ENCODE measurements at places on chromosomes 11 and 22.

GRCh38 chr11:64758330-64759079 is 1.3 kb downstream of the PYGM start:
- DNase-seq, result no peak

- DNase-seq, result no peak
Observed at GRCh38 chr11:44818110-44818509, 91.3 kb downstream of the TSPAN18 start.

DNA sequence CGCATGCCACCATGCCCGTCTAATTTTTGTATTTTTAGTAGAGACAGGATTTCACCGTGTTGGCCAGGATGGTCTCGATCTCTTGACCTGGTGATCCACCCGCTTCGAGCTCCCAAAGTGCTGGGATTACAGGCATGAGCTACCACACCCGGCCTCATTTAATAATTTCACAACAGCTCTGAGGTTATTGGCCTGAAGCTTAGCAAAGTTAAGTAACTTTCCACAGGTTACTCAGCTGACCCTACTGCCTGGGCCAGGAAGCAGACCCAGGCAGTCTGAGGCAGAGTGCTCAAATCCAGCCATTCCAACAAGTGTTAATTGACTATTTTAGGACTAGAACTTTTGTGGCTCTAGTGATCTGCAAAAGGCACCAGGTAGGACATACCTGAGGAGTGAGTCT is 52.2 kb upstream of the L3MBTL2 start:
- no peak for DNase-seq

GRCh38 chr22:26556904-26557303 is 33.0 kb downstream of the TPST2 start:
- no peak for DNase-seq

GRCh38 chr11:105189581-105189980 is 50.0 kb upstream of the CARD18 start:
- DNase-seq, result no peak

GRCh38 chr11:116375221-116375620 is 397.6 kb downstream of the BUD13 start:
- peak; percentile 18 for DNase-seq

- no peak for DNase-seq
Observed at GRCh38 chr11:35955636-35956035, 11.8 kb downstream of the LDLRAD3 start.

DNA sequence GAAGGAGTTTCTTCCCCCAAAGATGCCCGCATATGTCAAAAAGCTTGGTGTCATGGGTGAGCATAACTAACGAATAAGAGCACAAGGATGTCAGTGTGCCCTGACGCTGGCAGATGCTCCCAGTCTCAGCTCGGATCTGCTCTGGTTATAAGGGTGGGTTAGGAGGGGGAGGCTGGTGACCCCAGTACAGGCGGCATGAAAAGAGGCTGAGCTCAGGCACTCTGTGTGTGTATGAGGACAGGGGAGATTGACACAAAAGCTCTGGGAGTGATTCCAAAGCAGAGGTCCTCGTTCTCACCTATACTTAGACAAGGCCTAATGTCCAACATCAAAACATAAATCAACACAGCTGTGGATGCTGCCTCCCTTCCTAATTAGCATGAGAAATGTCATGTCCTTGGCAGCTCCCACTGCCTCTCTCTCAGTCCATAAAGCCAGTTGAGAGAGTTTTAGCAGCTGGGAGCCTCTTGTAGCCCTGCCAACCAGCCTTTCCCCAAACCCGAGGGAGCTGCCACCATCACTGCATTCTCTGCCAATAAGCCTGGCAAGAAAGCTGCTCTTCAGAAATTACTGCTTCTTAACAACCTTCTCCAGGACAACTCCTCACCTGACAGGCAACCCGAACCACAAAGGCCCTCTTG is 59.8 kb downstream of the SC5D start:
- no peak for DNase-seq

DNA sequence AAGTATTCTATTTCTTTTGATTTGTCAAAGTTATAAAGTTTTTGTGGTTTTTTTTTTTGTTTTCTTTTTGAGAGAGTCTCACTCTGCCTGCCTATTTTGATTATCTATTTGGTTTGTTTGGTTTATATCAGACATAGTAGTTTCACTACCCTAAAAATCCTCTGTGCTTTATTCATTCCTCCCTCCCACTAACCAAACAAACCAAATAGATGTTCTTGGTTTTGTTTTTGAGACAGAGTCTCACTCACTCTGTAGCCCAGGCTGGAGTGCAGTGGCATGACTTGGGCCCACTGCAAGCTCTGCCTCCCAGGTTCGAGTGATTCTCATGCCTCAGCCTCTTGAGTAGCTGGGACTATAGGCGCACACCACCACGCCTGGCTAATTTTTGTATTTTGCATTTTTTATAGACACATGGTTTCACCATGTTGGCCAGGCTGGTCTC is 67.9 kb downstream of the ENTHD1 start:
- DNase-seq, result no peak

DNA sequence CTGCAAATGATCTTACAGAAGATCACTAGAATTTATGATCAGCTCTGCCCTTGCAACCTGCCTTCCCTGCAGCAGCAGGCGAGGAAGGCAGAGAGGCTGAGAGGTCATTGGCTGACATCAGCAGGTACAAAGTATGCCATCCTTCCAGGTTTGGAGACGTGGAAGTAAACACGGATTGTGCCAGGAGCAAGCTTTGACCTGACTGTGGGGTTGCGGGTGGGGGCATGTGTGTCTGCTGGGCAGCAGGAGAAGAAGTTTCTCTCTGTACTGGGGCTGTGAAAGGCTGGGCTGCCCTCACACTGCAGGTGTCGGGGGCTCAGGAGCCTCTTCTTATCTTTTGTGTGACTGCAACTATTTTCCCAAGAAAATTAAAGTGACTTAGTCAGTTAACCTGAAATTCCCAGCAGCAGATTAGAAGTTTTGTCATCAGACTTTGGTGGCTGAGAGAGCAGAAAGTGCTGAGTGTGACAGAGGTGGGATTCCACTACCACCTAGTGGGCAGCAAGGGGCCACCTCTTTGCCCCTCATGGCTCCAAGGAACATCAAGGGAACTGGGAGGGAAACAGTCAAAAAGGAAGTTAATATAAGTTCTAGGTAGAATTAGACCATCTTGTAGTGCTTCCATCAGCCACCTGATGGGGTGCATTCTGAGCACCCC is 565.9 kb downstream of the ETS1 start:
- DNase-seq, result no peak

GRCh38 chr11:9875862-9876261 is 212.0 kb downstream of the SWAP70 start:
- DNase-seq, result no peak

GRCh38 chr11:47980907-47981621 is 705 bp downstream of the PTPRJ start:
- DNase-seq, result no peak

DNA sequence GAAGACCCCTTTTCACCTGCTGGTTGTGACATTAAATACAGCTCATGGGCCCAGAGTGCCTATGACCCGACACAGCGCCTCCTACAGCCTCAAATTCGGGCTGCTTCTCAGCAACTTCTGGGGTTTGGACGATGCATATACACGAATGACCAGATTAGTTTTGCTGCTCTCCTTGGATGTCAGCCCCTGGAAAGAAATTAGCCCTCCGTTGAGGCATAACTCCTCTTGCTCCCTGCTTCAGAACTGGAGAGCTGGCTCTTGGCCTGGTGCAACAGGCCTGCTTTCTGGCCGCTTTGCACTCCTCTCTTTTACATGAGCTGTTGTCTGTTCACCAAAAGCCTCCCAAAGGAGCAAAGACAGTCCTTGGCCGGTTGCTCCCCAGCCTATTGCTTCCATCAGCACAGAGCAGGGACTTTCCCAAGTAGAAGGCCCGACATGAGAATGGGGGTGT is 3.3 kb downstream of the TECTA start:
- DNase-seq, result no peak

GRCh38 chr11:27524155-27524554 is 17.6 kb upstream of the LIN7C start:
- DNase-seq, result peak; percentile 41

DNA sequence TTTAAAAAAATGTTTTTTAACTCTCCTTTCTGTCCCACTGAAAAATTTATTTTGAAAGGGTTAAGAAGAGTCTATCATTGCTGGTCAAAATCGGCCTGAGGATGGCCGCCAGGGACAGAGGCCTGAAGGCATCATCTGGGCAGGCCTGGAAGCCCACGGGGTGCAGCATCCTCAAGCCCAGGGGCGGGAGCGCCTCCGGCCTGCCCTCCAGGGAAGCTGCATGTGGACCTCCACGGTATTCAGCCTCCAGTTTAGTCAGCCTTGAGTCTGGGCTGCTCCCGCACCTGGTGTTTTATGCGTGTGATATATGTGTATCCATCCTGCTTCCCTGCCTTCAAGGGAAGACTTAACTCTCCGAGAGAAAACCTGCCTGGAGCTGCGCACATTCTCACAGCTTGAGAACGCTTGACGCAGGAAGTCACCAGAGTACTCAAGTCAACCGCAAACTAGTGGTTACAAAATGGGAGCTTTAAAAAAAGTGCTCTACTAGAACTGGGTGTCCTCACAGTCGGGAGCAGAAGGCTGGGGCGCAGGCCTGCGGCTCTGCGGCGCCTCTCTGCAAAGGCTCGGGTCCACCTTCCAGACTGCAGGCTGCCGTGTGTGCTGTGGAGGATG is 13.6 kb upstream of the BID start:
- DNase-seq, result no peak

GRCh38 chr11:117986981-117987574 is 884 bp downstream of the IL10RA start:
- DNase-seq, result no peak

- DNase-seq, result no peak
Observed at GRCh38 chr11:119307219-119307618, 9.7 kb downstream of the MCAM start.

DNA sequence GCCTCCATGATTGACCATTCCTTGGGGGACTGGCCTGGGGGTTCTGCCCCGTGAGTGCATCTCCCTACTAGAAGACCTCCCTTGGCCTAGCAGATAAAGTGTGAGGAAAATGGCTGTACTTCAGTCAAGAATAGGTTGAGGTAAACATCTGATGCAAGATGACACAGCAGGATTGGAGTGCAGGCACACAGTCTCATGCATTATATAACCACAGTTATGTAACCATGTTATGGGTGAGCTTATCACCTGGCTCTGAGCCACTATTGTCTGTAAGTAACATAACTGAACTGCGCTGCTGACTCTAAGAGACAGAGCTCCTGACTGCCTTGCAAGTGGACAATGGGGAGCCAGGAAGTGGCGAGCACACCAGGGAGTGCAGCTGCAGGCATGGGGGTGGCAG is 378.7 kb upstream of the ANO5 start:
- DNase-seq, result peak; percentile 40

DNA sequence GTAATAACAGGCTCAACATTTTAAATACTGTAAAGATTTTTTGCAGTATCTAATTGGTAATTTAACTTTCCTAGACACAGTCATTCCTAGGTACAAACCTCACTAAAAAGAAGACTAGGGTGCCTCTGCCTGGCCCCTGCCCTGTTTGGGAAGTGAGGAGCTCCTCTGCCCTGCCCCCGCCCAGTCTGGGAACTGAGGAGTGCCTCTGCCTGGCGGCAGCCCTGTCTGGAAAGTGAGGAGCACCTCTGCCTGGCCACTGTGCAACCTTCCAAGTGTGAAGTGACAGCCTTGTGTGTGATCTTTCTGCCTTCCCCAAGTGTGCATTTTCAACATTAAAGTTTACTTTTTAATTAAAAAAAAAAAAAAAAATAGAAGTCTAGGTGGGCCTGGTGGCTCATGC is 4.2 kb downstream of the CHORDC1 start:
- no peak for DNase-seq

GRCh38 chr11:112822478-112823274 is 138.5 kb upstream of the NCAM1 start:
- DNase-seq, result no peak

DNA sequence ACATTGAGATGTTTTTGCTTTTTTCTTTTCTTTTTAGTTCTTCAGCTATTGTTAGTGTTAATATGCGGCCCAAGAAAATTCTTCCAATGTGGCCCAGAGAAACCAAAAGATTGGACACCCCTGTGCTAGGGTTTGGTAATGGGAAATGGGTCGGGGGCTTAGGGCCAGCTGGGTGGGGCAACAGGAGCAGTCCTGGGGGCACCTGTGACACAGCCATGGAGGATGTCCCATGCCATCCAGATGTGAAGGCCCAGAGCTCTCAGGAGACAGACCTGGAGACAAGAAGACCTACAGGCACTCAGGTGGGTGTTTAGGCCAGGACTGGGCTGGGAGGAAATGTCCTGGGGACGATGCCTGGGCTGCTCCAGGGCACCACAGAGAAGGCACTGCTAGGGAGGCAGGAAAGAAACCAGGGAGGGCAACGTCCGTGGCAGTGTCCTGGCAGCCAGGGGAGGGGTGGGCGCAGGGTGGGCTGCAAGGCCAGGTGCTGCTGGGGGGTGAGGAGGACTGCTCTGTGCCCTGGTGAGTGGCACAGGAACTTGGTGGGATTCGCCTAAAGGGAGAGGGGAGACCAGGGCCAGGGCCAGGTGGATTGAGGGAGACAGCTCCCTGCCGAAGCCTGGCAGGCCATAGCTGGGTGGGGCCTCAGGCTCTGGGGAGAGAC is 21.4 kb downstream of the RELT start:
- DNase-seq, result no peak

- no peak for DNase-seq
Observed at GRCh38 chr11:74400606-74401005, 2.4 kb upstream of the PGM2L1 start.

DNA sequence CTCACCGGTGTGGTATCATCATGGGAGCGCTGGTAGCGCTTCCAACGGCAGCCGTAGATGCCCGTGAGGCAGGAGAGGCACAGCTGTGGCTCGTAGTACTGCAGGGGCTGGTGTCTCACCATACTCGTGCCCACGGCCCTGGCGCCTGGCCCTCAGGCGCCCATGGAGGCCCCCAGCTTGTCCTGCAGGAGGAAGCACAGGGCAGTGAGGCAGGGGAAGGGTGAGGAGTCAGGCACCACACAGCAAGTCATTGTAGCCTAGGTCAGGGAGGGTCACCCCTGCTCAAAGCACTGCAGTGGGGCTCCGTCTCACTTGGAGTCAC is 44.6 kb upstream of the KLHL35 start:
- no peak for DNase-seq

DNA sequence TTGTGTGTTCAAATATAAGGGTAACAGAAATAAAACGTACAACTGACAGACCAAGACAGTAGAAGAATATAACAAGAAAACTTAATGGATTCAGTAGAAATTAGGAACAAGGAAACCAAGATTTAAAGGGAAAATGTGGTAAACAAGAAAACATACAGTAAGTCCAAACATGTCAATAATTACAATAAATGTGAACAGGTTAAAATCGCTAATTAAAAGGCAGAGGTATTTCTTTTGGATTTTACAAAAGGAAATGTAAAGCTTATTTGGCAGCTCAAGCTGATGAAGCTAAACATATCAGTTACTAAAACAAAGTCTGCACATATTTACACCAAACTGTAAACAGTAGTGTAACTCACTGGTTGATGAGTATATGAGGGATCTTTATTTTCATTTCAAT is 2.3 kb upstream of the SLC22A12 start:
- DNase-seq, result no peak

DNA sequence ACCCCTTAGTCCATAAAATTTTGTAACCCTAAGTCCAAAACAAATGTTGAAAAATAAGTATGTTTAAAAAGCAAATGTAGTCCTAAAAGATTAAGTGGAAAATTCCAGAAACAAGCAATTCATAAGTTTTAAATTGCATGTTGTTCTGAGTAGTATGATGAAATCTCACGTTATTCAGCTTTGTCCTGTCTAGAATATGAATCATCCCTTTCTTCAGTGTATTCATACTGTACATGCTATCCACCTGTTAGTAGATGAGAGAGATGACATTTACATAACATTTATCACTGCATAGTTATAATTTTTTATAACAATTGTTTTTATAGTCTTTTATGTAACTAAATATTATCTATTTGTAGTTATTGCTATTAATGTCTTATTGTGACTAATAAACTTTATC is 622.3 kb upstream of the CHORDC1 start:
- no peak for DNase-seq

- DNase-seq, result no peak
Observed at GRCh38 chr11:127182586-127183203, 182.1 kb upstream of the KIRREL3 start.
